ENCODE measurements at places on chromosomes 3 and 15.
A peak's percentile ranks its signal among the peaks of the same experiment; 100 is the strongest.

DNA sequence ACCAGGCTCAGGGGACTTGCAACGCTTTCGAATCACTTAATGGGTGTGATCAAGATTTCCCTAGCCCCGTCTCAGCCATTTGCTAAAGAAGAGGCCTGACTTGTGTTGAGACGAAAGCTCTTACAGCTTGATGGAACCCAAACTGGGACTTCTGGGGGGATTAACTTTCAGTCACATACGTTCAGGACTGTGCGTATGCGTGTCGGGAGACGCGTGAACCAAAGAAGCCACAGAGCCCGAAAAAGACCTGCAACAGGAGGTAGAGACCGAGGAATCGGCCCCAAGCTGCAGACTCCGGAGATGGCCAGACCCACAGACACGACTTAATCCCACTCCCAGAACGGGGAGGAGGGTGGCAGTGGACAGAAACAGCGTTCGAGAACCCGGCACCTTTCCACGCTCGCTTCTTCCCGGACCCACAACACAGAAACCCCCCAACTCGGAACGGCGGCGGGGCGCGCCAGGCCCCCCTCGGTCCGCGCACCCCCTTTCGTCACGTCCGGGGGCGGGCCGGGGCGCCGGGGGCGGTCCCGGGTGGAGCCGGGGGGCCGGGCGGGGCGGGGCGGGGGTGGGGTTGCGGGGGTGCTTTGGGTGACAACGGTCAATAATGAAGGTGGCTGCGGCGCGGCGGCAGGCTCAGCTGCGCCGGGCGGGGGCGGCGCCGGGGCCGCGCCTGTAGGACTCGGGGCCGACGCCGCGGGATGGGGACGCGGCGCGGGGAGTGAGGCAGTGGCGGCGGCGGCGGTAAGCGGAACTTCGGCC is at the start of gene ATP11B:
Gene ATP11B, plus strand, starts transcription at position 604 of the 762 bp plus-strand sequence. CDS start 256 bp downstream, outside the sequence.
- peak; percentile 67 for DNase-seq

- DNase-seq: no peak
Measured at GRCh38 chr3:195911041-195911945, 2.9 kb upstream of the TNK2 start.

- no peak for DNase-seq
Measured at GRCh38 chr3:114308377-114308776, 14.5 kb downstream of the TIGIT start.

GRCh38 chr3:57029924-57030323 is 30.5 kb upstream of the SPATA12 start:
- DNase-seq: no peak

DNA sequence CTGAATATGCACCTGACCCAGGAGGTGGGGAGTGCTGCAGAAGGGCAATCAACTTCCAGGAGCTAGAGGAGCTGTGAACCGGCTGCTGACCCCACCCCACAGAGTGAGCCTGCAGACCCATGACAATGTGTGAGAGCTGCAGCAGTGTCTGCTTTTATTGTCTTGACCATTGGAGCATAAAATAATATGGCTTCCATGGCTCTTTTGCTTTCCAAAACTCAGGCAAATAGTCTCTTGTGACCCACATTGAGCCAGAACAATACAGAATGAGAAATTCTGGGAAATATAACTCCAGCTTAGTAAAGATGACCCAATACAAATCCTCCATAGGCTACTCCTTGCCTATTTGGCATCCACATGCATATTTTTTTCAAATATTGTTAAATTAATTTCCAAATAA is 309.6 kb downstream of the PYDC2 start:
- DNase-seq: no peak

DNA sequence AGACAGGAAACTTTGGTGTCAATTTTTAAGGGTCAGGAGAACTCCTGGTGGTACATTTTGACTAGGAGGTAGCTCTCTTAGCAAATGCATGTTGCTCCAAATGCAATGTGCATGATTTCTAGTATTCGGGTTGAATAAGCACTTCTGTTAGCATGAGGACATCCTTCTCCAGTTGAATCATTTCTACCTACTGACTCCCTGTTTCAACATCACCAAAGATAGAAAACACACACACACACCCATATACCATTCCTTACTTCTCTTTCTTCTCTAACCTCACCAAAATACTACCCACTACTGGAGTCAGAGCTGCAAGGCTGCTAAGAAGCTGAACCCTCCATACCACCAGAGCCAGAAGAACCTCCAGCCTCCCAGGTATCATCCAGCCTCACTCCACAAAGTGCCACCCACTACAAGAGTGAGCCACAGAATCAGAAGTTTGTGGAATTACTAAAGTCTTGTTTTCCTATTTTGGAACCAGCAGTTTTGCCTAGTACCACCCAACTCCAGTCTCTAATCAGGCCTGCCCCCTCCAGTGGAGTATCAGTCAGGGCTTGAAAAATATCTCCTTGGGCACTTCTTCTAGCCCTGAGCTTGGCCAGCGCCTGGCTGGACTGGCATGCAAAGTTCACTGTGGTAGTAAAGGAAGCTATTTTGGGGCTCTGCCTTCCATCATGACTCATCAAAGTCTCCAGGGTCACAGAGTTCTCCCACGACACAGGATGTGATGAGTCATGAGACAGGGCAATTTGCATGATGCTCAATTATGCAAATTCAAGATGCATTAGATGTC is 110.3 kb downstream of the CYP19A1 start:
- DNase-seq: no peak

DNA sequence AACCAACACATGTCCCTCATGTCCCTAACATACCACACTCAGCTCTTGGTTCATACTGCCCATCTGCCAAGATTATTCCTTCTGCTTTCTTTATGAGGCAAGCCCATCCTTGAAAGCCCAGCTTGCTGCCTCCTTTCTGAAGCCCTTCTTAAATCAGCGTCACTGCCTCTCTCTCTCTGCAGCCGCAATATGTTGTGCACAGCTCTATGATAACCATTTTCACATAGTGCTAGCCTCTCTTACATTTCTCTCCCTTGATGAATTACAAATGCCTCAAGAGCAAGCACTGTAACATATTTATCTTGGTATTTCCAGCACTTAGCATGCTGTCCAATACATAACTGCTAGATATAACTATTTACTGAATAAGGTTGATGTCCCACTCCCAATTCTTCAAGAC is 86.5 kb downstream of the TNIK start:
- DNase-seq: no peak

- DNase-seq: no peak
Measured at GRCh38 chr15:33226559-33227181, 32.2 kb upstream of the FMN1 start.

GRCh38 chr3:189188466-189188865 is 16.7 kb downstream of the TPRG1 start:
- DNase-seq: no peak

- no peak for DNase-seq
Measured at GRCh38 chr15:33314069-33314468, 3.3 kb downstream of the RYR3 start.

DNA sequence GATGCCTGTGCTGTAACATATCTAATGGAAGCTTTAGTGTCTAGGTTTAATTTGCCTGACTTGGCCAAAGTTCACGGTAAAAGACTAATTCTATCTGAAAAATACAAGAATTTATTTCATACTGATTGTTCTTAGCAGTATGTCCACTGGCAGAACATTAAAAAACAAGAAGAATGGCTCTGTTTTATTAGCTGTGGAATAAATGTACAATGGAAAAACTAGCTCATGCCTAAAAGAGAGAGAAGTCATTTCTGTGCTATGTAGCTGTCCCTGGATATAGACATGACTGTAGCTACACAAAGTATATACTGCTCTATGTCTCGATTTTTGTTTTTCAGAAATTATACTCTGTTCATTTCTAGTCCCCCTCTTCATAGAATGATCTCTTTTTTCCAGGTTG is 13.9 kb upstream of the VGLL3 start:
- DNase-seq: no peak

DNA sequence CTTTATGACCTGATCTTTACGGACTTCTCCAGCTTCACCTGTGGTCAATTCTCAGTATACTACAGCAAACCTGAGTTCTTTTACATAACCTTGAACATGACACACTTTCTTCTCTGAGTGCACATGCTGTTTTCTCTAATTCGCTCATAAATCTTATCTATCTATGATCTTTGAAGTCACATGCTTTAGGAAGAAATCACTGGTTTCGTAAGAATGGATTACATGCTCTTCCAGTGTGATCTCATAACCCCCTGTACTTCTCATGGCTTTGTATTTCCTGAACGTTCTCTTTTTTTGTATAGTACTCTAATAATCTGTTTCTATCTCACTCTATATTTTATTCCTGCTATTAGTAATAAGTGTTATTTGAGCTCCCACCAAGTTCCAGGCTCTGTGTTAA is 1165.2 kb downstream of the TBL1XR1 start:
- no peak for DNase-seq

GRCh38 chr15:80309769-80310384 is 57.9 kb upstream of the CTXND1 start:
- DNase-seq: no peak

- DNase-seq: no peak
Measured at GRCh38 chr3:41193794-41194539, 5.3 kb upstream of the CTNNB1 start.

DNA sequence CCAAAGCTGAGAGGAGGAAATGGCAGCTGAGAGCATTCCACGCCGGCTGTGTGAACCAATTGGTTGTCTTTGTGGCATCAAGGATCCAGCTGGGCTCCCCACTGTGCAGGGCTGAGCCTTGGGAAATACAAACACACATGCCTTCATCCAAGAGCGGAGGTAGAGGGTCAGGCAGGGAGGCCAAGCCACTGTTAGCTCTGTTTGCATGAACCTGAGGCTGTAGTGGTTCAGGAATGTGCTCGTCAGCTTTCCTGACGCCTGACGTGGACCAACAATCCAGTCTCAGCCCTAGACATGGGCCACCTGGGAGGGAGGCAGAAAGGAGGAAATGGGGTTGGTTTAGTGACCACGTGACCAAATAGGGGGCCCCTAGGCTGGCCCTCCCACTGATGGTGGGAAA is 276.9 kb downstream of the TLE3 start:
- DNase-seq: no peak

- no peak for DNase-seq
Measured at GRCh38 chr15:58777107-58777506, 6.0 kb downstream of the MINDY2 start.

DNA sequence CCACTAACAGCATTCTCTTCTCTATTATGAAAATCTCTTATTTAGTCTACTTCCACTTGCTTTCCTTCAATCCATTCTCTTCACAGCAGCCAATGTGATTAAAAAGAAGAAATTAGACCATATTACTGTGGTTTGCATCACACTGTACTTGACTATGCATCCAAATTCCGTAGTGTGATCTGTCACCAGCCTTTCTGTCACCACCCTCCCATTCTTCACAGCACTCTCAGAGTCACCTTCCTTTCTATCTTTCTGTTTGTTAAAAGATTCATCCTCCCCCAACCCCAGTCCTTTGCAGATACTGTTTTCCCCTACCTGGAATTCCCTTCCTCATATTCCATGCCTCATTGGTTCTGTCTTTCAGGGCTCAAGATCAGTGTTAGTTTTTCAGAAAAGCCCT is 55.0 kb upstream of the ABHD10 start:
- DNase-seq: no peak

DNA sequence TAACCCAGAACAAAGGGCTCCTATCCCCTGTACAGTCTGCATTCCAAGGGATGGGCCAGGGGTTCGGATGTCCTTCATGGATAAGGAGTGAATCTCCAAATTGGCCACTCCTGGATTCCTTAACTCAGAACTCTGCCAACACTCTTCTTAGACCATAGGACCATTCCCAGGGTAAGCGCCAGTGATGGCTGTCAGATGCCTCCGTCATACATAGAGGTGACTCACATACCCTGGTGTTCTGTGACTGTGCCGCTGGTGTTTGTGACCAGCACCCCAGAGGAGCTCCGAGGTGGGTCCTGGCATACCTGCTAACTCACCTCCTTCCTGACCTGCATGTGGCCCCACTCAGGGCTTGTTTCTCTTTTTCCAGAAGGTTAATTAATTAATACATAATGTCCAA is 134.7 kb downstream of the KLF13 start:
- no peak for DNase-seq

- DNase-seq: no peak
Measured at GRCh38 chr3:94453864-94454263, 391.0 kb downstream of the NSUN3 start.

DNA sequence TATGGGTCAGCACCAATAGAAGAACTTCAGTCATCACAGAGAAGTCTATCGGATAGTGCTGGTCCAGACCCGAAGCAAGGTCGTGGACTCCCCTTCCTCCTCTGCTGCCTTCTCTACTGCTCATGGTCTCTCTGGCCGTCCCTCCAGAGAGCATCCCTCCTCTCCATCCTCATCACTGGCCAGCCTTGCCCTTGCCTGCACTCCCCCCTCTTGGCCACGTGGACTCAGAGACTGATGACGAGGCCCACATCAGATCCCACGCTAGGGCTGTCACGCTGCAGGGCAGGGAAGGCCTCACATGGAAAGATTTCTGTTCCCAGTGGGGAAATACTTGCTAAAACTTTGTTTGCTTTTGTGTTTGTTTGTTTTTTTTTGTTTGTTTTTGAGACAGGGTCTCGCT is 35.3 kb downstream of the IGDCC3 start:
- no peak for DNase-seq

GRCh38 chr3:146128939-146129338 is 32.0 kb downstream of the PLOD2 start:
- DNase-seq: no peak

GRCh38 chr3:13525827-13526625 is 22.9 kb upstream of the FBLN2 start:
- no peak for DNase-seq

- DNase-seq: no peak
Measured at GRCh38 chr15:62428851-62429598, 263.9 kb upstream of the C2CD4B start.

DNA sequence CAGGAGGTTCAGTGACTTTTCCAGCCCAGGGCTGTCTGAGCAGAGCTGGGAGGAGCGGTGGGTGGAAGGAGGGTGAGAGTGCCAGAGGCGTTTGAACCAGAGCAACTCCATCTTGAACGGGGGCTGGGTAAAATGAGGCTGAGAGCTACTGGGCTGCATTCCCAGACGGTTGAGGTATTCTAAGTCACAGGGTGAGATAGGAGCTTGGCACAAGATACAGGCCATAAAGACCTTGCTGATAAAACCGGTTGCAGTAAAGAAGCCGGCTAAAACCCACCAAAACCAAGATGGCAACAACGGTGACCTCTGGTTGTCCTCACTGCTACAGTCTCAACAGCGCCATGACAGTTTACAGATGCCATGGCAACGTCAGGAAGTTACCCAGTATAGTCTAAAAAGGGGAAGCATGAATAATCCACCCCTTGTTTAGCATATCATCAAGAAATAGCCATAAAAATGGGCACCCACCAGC is 60.2 kb downstream of the ABTB1 start:
- DNase-seq: no peak
